Breast epithelium (tissue), 4 donors: ENCODE measurements at places on chromosomes 4 and X. TPM values are rescaled to one million over a fixed set of nuclear protein-coding genes. Genes with fewer than 3 reads are reported as not detected.

GRCh38 chr4:3762753-3763549 lies 3.2 kb upstream of the ADRA2C start:
- no peak for DNase-seq

GJB1 gene
- not detected for total RNA-seq

GRCh38 chrX:98371994-98372393 lies 1488.3 kb downstream of the RPA4 start:
- DNase-seq: no peak

DNA sequence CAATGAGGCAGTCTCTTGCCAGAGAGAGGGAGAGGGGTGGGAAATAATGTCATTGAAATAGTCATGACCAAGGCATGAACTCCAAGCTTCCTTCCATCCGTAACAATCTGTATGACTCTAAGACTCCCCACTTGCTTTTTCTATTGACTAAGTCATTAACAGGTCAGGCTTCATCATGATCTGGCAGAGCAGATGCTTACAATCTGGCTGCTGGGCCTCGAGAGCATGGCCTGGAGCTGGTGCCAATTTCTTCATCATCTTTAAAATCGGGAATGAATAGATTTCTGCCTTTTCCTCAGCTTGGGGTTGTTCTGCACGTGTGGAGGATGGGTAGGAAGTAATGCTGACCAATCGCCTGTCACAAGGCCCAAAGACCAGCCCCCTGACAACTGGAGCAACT lies 280.6 kb upstream of the CLNK start:
- no peak for DNase-seq

SLIT2 gene
- 15.7 TPM for total RNA-seq

PCDH19 gene
- 1.6 TPM for total RNA-seq

AKAP14 gene
- not detected for total RNA-seq

DNA sequence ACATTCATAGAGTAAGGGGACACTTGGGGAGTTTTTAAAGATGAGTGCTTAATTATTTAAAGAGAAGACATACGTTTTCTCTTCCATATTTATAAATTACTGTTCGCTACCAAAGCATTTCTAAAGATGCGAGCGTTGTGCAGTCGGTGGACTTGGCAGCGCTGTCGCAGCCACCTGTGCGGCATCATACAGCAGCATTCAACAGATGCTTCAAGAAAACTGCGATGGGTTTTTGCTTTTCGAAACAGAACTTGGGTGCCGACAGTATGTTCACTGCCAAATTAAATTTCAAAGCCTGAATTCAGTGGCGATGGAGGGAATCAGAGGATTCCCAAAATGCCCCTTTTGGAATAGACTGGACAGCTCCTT lies 1.6 kb upstream of the HTR2C start:
- DNase-seq: no peak
